ENCODE measurements at places on chromosomes 12 and 14.

DNA sequence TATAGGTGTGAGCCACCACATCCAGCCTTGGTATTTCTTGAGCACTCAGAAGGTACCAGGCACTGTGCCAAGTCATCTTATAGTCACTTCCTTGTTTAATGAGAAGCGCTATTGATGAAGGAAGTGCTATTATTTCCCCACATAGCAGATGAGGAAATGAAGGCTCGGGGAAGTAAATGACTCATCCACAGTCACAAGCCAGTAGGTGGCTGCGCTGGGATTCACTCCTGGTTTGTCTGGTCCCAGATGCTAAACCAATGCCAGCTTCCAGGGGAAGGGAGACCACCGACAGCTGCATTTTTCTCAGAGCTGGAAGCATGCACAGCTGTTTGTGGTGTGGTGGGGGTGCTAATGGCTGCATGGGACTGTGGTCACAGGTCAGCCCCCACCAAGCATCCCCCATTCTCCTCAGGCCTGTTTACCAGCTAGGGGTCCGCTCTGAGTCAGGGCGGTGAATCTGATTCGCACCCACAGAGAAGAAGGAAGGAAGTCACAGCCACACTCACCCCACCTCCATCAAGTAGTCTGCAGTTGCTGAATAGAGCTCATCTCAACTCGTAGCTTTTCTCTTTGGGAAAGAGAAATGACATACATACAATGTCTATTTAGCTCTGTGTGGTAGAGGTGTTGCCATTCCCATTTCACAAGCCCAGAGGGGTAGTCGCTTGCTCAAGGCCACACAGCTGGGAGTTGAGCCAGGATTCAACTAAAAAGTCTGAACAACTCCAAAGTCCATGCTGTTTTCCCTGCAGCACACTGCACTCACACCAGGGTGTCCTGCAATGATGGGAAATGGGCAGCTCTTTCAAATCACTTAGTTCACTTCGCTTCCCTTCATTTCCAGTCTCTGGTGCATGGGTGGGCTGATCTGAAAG, 6.3 kb upstream of the LTBP2 start:
- no peaks in the 10 kb centered on the region for H3K36me3 ChIP-seq
- peak; percentile 79 for DNase-seq
- H3K27ac ChIP-seq = peak overlapping the region; percentile 73
- H3K27me3 ChIP-seq = peaks cover 1% of the 10 kb centered on the region
- peaks cover 60% of the 10 kb centered on the region for H3K4me1 ChIP-seq

GRCh38 chr12:65823513-65824375, 539 bp upstream of the HMGA2 start:
- peaks cover 49% of the 10 kb centered on the region for H3K27me3 ChIP-seq
- DNase-seq = peak; percentile 9
- H3K27ac ChIP-seq = no peak overlapping the region
- no peaks in the 10 kb centered on the region for H3K36me3 ChIP-seq

- H3K4me3 ChIP-seq = no peak overlapping the region
- no peaks in the 10 kb centered on the region for H3K27me3 ChIP-seq
- H3K36me3 ChIP-seq = no peaks in the 10 kb centered on the region
Measured at GRCh38 chr12:114166362-114166761, 200.2 kb upstream of the RBM19 start.

DNA sequence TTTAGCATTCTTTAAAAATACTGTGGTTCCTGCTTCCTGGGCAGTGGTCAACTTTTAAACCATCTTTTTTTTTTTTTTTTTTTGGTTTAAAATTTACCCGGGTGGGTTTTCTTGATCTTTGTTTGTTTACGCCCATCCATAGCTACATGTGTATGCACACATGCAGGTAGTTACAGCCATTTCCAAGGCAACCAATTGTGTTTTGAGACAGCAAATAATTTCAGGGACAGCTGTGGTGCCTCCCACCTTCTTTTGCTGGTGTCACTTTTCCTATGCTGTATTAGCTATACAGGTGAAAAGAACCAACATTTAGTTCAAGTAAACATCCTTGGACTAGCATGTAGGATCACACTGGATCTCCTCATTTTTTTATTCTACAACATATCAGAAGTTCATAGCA, 52.0 kb upstream of the PSMA6 start:
- H3K27me3 ChIP-seq = no peaks in the 10 kb centered on the region
- H3K36me3 ChIP-seq = peaks cover 10% of the 10 kb centered on the region
- no peak overlapping the region for H3K27ac ChIP-seq
- H3K4me1 ChIP-seq = peaks cover 6% of the 10 kb centered on the region

DNA sequence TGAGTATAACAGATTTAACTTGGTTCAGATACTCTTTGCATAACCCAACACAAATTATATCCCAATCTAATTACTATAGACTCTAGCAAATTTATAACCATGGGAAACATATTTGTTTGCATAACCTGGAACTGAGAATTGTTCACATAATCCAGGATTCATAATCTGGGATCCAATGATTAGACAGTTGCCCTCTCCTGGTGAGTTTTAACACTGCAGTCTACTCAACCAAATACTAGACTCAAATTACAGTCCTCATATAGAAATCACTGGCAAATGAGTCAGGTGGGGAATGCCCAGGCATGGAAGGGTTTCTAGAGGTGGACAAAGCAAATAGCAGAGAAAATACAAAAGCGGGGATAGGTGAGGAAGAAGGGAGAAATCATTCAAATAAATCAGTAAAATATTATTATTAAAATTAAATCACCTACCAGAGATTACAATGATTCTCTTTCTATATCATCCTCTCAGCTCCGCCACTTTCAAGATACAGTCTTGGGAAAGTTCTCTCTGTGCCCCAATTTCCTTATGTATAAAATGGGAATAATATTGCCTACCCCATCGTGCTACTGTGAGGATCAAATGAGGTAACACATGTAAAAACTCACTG, 9.4 kb downstream of the GCH1 start:
- H3K27me3 ChIP-seq = no peaks in the 10 kb centered on the region
- DNase-seq = peak; percentile 53
- H3K36me3 ChIP-seq = peaks cover 1% of the 10 kb centered on the region
- H3K27ac ChIP-seq = no peak overlapping the region

- H3K27ac ChIP-seq = no peak overlapping the region
- DNase-seq = no peak
- H3K4me3 ChIP-seq = no peak overlapping the region
- peaks cover 3% of the 10 kb centered on the region for H3K27me3 ChIP-seq
Measured at GRCh38 chr12:125583071-125583470, 517.8 kb downstream of the AACS start.

- DNase-seq = no peak
- H3K4me3 ChIP-seq = no peak overlapping the region
- H3K4me1 ChIP-seq = no peaks in the 10 kb centered on the region
- H3K27me3 ChIP-seq = no peaks in the 10 kb centered on the region
- no peaks in the 10 kb centered on the region for H3K36me3 ChIP-seq
Measured at GRCh38 chr12:40874868-40875267, 182.6 kb downstream of the CNTN1 start.
